ENCODE measurements at places on chromosomes 6 and 20.

DNA sequence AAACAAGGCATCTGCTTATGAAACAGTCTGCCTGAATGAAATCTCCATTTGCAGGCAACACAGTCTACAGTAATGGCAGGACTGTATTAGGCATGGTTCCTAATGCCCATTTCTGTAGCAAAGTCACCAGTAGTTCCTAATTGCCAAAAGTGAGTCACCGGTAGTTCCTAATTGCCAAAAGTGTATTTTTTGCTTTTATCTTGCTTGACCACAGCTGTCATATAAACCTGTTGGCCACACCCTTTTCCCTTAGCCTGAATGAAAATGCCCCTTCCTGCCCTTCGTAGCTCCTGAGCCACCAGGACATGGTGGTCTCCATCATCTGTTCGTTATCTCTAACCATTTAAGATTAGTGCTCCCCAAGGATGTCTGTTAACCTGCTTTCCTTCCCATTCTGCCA is 34.5 kb downstream of the MTHFD1L start:
- DNase-seq = peak; percentile 43

GRCh38 chr6:39517756-39518155 is 195.3 kb upstream of the KCNK16 start:
- DNase-seq = no peak

DNA sequence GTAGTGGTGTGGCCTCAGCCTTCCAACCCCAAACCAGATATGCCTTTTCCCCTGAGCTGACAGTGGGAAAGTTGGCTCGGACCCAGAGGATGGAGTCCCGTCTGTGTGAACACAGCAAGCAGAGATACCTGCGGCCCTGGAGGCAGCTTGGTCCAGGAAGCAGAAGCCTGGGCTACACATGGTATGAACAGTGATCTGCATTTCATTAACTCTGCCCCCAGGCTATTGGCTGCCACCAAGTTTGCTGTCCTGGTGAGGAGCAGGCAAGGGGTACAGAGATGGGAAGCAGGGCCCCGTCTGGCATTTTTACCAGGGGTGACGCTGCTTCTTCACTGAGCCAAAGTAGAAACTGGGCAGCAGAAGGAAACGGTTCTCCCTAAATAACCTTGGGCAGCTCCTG is 90.0 kb downstream of the EDN3 start:
- DNase-seq = no peak

DNA sequence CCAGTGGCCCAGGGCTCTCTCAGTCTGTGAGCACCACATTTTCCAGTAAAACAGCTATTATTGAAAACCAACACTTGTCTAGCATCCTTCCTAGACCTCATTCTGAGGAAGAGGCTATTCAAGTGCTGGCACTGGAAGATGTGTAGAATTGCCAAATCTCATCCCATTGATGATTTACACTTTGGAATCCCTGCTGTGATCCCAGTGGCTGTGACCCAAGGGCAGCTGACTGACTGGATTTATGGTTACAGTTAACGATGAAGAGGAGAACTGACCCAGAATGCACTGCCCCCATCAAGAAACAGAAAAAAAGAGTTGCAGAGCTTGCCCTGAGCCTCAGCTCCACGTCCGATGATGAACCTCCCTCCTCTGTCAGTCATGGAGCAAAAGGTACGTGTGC is 2.4 kb downstream of the CMTR1 start:
- DNase-seq = no peak

- no peak for DNase-seq
Observed at GRCh38 chr20:19769507-19769906, 11.4 kb downstream of the RIN2 start.

GRCh38 chr6:45949256-45949655 is 66.4 kb downstream of the CLIC5 start:
- no peak for DNase-seq

DNA sequence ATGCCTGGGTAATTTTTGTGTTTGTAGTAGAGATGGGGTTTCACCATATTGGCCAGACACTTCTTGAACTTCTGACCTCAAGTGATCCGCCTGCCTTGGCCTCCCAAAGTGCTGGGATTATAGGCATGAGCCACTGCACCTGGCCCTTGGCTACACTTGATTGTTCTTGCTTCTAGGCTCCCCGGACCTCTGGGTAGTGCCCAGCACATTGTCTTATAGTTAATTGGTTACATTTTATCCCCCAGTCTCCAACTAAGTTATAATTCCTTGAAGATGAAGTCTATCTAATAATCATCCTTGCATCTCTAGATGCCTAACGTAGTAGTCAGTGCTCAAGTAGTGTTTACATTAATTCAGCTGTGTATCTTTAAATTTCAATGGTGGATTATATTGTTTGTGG is 11.8 kb downstream of the SMPDL3A start:
- no peak for DNase-seq

GRCh38 chr6:34044945-34045595 is 100.8 kb downstream of the GRM4 start:
- DNase-seq = no peak

GRCh38 chr6:27839626-27840475 is 72.3 kb downstream of the OR2B2 start:
- peak; percentile 85 for DNase-seq

- no peak for DNase-seq
Observed at GRCh38 chr6:68740828-68741500, 105.9 kb downstream of the ADGRB3 start.

GRCh38 chr6:146341493-146342230 is 202.0 kb upstream of the RAB32 start:
- no peak for DNase-seq

GRCh38 chr6:168532070-168532469 is 91.1 kb downstream of the SMOC2 start:
- no peak for DNase-seq

DNA sequence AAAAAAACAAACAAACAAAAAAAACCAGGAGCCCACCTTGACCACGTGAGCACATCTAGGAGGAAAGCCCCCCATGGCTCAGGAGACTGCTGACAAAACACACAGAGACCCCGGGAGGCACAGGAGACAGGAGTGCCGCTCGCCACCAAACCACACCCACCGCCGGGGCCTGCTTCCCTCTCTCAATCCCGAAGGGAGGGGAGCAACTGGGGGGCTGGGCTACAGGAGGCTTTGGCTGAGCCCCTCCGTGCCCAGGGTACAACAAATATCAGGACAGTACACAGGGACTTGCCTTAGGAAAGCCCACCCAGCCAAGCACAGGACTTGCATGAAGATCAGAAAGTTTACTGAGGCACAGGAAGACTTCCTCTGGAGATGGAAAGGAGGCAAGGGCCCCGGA is 102.5 kb downstream of the TAF4 start:
- DNase-seq = no peak

GRCh38 chr6:116313101-116313776 is 33.5 kb upstream of the TSPYL1 start:
- no peak for DNase-seq

DNA sequence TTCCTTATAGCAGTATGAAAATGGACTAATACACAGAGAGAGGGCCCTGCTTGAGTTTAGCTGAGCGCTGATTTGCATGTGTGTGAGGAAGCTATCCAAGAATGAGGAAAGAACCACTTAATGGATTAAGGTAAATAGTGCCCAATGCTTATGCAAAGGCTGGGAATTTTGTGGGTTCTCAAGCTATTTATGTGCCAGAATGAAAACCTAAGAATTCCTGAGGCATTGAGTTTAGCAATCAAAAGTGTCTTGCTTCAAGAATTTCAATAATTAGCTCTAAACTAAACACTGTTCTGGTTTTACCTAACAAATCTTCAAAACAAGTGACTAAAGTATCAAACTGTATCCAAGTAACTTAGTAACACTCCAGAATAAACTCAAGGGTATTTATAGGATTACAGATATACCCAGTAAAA is 7.0 kb upstream of the OR14J1 start:
- DNase-seq = no peak

GRCh38 chr20:25491446-25492038 is 84.1 kb downstream of the GINS1 start:
- no peak for DNase-seq

GRCh38 chr20:62122654-62123449 is 577 bp downstream of the LSM14B start:
- no peak for DNase-seq

- DNase-seq = no peak
Observed at GRCh38 chr6:5782783-5783547, 223.8 kb downstream of the NRN1 start.

- no peak for DNase-seq
Observed at GRCh38 chr6:17237246-17237645, 43.9 kb upstream of the RBM24 start.

DNA sequence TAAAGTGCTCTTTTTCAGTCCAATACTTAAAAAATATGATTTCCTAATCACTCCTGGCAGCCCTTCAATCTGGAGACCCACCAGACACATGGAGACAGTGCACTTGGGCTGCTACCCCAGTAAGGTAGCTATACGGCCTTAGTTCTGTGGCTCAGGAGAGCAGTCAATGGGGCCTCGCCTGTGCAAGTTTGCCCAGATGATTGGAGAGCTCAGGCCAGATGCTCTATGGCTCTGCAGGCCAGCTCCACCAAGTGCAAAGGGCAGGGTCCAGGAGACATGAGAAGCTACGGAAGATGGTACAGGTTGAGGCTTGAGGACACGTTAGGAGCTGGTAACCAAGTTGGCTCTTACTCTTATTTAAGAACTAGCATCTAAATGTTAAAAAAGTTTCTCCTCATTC is 30.7 kb downstream of the STK38 start:
- no peak for DNase-seq

DNA sequence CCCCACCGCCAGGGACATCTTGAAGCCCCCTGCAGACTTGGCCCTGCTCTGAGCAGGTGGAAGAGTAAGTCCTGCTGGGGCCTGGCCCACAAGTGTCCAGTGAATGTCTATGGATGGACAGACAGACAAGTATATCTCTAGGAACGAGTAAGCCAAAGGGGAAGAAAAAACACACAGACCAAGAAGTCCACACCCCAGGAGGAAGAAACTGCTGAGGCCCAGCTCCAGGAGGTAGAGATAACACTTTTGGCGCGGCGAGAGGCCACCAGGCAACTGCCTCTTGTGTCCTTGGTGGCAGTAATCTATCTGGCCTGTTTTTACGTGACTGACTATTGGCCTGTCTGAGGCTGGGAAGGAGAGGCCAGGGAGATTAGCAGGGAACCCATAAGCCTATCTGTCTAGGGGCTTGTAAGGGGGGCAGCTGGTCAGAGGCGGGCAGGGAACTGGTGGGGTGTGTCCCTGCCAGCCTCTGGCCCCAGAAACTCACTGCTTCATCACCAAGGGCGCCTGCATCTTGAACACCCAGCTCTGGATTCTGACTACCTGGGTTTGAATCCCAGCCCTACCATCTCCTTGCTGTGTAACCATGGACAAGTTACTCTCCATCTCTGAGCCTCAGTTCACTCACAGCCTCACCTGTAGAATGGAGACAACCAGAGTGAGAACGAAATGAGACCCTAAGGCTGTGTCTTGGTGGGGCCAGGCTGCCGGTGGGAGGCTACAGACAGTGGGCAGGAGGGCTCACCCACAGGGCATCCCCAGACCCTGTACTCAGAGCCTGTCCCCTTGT is 31.3 kb downstream of the C20orf203 start:
- peak; percentile 99 for DNase-seq

DNA sequence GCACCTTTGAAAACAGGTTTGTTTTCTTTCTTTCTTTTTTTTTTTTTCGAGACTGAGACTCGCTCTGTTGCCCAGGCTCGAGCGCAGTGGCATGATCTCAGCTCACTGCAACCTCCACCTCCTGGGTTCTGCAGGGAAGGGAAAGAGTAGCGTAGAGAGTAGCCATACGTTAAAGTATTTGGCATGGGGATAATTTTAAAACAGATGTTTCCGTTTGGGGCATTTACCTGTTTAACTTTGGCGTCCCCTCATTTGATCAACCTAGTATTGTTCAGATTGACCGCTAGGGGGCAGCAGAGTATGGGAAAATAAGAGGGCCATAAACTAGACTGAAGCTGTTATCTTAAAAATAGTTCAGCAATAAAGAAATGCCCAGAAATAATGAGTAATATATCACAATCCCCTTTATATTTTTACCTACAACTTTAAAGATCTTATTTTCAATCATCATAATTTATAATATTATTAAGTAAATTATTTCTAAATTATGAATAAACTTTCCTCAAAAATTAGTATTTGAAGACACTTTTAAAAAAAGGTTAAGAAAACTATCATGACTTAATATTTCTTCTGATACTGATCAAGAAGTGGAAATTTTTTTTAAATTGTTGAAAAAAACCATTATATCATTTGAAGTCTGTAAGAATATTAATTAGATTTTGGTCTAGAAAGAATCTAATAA is 7.6 kb upstream of the TAAR9 start:
- peak; percentile 82 for DNase-seq

- DNase-seq = no peak
Observed at GRCh38 chr20:2305479-2305878, 9.7 kb downstream of the TGM3 start.

Measured in hematopoietic multipotent progenitor cell treated with erythropoietin and hydrocortisone succinate and interleukin-3 and kit ligand, for 8 days (in vitro differentiated cells).